Esophagus mucosa (tissue), 1 donor: ENCODE measurements at places on chromosomes 1 and 21. TPM values are rescaled to one million over a fixed set of nuclear protein-coding genes. Genes with fewer than 3 reads are reported as not detected.

Gene OR10Z1
- total RNA-seq: not detected

Gene PTGS2
- 0.80 TPM for total RNA-seq

Gene PYHIN1
- 0.44 TPM for total RNA-seq

Gene ACTN2
- 0.24 TPM for total RNA-seq

DNA sequence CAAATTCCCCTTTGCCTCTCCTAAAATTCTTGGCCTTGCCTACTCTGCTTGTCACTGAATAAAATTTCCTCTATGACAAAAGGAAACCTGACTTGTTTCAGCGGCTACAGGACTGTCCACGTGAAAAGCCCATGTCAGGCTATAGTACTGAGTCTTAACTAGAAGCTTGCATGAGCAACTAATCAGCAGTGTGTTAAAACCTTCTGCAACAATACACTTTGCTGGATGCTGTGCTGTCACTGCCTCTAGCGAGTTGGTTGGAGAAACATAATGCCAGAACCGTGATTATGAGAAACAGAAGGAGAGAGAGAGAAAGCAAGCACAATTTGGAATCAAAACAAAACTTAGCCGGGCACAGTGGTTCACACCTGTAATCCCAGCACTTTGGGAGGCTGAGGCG lies 25.7 kb upstream of the SLC30A10 start:
- ATAC-seq: no peak

GRCh38 chr1:151790940-151791651 lies 796 bp upstream of the TDRKH start:
- ATAC-seq: no peak

DNA sequence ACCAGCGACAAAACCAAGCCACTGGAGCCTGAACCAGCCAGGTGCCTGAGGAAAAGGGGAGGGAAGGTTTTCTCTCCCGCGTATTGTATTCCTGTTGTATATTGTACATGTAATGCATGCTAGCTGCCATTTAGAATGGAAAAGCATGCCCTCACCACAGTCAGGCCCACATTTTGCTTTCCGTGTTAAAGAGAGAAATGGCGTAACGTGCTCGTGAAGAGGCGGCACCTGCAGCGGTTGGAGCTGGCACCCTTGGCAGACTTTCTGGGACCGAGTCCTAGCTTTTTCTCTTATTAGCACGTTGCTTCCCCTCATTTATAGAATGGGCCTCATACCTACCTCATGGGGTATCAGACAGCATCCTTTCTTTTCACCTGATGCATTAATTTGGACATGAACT lies 135.3 kb upstream of the IRF2BP2 start:
- ATAC-seq: no peak

GRCh38 chr1:19979494-19979977 lies at the start of gene PLA2G2A:
PLA2G2A (minus strand) TSS chr1:19979618; CDS start chr1:19978773, 845 bp downstream.
- ATAC-seq: no peak

DNA sequence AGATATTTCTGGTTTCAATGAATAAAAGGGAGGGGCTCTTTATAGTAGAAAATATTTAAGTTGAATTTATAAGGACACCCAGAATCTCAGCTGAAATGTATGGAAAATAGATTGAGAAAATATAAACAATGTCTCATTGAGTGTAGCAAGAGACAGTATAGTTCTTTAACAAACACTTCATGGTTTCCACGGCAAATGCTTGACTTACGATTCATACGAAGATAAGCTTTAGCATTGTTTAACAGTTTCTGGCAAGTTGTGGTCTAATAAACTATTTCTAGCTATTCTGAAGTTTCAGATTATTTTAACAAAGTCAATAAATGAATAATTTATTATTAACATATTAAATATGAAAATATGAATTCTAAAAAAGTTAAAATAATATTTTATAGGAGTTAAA lies 1419.4 kb downstream of the KCNT2 start:
- ATAC-seq: no peak

- ATAC-seq: peak; percentile 78
Observed at GRCh38 chr1:74733604-74734484, 892 bp downstream of the TYW3 start.

DNA sequence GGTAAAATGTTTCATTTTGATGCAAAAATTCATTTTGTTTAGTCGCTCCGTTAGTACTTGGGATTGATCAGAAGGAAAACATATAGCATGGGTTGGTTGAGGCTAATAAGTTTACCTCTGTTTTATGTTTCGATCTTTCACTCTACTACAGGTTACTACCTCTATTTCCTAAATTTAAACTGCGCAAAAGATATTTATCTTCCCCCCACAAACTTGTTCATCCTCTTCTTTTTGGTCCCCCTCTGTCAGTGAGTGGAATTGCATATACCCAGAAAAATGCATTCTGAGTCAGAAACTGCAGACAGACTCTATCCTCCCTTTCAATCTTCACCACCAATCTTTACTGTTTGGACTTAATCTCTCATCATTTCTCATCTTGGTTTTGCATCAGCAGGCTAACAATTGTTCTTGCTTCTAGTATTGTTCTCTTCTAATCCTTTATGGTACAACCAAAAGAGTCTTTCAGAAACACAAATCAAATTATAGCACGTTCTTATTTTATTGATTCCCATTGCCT lies 316.0 kb upstream of the ADGRL4 start:
- no peak for ATAC-seq
